ENCODE measurements at places on chromosomes 11 and 22. TPM values are rescaled to one million over a fixed set of nuclear protein-coding genes. Genes with fewer than 3 reads are reported as not detected.

The SYTL2 gene
- polyA plus RNA-seq = 64.1 TPM

The CCDC81 gene
- 1.0 TPM for polyA plus RNA-seq

The GPR152 gene
- not detected for polyA plus RNA-seq

The LRRC75B gene
- polyA plus RNA-seq = 32.6 TPM

The KRTAP5-7 gene
- polyA plus RNA-seq = not detected

The SYT12 gene
- 0.18 TPM for polyA plus RNA-seq

The ARAP1 gene
- 62.5 TPM for polyA plus RNA-seq

The OR5L1 gene
- polyA plus RNA-seq = not detected

The SPCS2 gene
- 301 TPM for polyA plus RNA-seq

DNA sequence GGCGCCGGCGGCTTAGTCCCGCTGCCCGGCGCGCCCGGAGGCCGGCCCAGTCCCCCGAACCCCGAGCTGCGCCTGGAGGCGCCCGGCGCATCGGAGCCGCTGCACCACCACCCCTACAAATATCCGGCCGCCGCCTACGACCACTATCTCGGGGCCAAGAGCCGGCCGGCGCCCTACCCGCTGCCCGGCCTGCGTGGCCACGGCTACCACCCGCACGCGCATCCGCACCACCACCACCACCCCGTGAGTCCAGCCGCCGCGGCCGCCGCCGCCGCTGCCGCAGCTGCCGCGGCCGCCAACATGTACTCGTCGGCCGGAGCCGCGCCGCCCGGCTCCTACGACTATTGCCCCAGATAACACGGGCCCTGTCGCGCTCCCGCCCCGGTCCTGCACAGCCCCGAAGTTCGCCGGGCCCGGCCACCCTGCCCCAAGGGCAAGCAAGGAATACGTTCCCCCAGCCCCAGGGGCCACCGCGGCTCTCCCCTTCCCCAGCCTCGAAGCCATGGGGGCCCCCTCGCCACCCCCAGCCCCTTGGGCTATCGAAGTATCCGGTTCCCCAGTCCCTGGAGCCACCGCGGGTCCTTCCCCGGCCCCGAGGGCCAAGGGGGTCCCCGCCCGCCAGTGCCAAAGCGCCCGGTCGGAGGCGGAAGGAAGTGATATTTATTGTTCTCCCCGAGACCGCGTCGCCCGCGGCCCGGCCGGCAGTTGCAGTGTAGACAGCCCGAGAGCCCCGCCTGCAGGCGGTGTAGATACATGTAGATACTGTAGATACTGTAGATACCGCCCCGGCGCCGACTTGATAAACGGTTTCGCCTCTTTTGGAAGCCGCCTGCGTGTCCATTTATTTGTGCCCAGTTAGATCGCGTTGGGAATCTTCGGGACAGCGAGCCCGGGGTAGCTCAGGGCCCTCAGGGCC lies 6.2 kb downstream of the TBX1 start:
- DNase-seq = no peak

- no peak for DNase-seq
Observed at GRCh38 chr11:33515347-33515746, 185.3 kb downstream of the C11orf91 start.

DNA sequence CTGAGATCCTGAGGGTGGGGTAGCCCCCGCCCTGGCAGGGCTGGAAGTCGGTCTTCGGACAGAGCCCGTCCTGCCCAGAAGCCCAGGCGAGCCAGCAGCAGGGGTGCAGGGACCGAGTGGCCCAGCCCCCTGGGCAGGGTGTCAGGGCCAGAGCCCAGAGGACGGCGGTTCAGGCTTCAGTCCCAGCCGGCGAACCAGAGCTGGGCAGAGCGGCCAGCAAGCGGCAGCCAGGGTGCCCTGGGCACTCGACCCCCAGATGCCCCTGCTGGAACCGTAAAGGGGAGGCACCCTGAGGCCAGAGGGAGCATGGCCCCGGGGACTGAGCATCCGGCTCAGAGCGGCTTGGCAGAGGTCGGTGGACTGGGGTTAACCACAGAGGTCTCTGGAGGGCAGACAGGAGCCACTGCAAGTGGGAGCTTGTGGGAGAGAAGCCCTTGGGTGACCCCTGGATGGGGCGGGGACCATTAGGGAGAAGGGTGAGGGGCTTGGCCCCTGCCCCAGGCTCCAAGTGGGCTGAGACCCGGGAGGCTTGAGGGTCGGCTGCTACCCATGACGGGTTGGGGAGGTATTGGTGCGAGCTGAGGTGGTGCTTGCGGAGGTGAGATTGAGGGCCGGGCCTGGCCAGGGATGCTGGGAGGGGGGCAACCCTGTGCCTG lies 15.9 kb downstream of the LSP1 start:
- DNase-seq = no peak

GRCh38 chr11:33772300-33772699 lies 2.0 kb downstream of the FBXO3 start:
- no peak for DNase-seq

DNA sequence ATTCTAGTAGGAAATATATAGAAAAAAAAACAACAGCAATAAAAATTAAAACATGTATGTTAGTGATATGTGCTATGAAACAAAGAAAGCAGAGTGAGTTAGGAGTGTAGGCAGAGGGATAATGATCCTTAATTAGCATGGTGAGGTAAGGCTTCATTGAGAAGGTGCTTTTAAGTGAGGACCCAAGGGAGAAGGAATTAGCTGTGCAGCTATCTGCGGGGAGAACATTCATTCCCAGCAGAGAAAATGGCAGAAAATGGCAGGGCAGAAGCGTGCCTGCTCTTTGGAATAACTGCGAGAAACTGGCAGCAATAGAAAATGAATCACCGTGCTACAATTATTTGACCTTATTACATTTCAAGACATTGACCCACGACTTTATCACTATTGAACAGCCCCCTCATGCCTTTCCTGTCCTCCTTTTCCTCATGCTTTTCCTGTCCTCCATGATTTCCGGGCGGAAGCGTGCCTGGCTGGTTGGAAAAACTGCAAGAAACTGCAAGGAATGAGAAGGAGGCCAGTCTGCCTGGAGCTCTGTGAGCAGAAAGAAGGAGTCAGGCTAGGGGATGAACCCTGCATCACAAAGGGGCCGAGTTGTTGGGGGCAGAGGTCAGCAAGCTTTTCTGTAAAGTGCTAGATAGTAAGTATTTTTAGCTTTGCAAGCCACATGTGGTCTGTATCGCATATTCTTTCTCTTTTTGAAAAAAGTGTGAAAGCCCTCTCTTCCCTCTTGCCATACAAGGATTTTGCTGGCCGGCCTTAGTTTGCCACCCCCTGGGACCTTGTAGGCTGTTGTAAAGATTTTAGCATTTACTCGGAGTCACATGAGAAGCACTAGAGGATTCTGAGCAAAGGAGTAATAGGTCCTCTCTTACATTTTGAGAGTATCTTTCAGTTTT lies 37.1 kb upstream of the SWAP70 start:
- DNase-seq = no peak

DNA sequence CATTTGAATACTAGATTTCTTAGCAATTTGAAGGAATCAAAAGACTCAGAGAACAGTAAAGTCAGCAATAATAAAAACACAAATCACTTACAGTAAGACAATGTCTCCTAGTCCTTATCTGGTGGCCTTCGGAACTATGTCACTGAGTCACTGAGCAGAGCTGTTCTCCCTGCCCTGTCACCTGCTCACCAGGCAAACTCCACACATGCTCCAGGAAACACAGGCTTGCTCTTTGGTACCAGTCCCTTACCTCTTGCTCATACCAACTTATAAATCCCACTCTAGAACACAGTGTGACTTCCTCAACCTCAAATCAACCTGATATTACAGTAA lies 81.1 kb upstream of the CHRM4 start:
- DNase-seq = no peak

DNA sequence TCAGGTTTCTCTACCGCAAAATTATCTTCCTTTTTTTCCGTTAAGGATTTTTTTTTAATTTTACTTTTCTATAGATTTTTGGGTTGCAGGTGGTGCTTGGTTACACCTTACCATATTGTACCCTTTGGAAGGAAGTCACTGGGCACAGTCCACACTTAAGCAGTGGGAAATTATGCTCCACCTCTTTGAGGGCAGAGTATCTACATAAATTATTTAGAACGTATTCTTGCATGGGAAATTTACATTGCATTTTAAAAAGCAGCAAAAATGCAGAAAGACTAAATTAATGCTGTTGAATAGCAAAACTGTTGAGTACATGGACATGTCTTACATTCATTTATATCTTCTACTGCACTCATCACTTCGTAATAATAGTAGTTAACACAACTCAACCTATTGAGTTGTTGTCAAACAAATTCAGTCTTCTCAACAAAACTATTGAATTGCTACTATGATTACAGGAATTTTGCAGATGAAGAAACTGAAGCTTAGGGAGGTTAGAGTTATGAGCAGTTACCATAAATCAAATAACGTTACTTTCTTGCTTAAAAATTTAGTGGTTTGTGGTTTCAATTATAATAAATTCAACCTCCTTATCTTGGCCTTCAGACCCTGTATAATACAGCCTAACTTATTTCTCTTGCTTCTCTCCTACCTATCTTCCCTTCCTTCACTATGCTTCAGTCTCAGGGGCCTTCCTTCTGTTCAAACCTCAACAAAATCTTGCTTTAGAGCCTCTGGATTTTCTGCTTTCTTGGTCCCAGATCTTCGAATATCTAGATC lies 97.4 kb upstream of the ARHGAP20 start:
- DNase-seq = no peak

GRCh38 chr11:23317816-23318215 lies 457.5 kb upstream of the CCDC179 start:
- no peak for DNase-seq

GRCh38 chr11:14070896-14071295 lies 108.4 kb downstream of the SPON1 start:
- DNase-seq = no peak

GRCh38 chr22:38467438-38467903 lies 425 bp upstream of the KDELR3 start:
- no peak for DNase-seq

DNA sequence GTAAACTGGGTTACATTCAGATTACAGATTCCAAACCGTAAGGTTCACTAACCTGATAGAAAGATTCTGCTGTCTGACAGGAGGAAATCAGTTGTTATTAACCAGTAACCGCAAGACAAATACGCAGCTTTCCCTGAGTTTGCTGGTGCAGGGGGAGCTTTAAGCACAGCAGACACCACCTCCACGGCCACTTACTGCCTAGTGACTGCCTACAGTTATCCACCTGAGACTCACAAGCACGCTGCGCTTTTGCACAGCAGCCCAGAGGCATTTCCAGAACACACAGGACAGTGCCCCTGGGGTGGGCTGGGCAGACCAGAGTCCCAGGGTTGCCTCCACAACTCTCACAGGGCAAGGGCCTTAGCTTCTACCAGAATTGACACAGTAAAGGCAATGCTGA lies 90.9 kb downstream of the CTTN start:
- no peak for DNase-seq

DNA sequence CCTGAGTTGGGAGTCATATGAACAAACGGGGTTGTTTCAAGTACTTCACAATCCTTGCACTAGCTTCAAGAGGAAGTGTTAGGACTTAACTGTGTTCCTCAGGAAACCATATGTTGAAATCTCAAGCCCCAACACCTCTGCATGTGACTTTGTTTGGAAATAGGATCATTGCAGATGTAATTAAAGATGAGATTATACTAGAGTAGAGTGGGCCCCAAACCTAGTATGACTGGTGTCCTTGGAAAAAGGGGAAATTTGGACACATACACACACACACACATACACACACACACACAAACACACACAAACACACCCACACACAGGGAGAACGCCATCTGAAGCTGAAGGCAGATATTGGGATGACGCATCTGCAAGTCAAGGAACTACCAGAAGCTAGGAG lies 6.4 kb upstream of the CEP295 start:
- no peak for DNase-seq

GRCh38 chr11:4919250-4919649 lies at the start of gene OR51G2:
TSS of gene OR51G2 (minus strand) at chr11:4919350. CDS start at chr11:4915663, 3,687 bp downstream.
- no peak for DNase-seq

DNA sequence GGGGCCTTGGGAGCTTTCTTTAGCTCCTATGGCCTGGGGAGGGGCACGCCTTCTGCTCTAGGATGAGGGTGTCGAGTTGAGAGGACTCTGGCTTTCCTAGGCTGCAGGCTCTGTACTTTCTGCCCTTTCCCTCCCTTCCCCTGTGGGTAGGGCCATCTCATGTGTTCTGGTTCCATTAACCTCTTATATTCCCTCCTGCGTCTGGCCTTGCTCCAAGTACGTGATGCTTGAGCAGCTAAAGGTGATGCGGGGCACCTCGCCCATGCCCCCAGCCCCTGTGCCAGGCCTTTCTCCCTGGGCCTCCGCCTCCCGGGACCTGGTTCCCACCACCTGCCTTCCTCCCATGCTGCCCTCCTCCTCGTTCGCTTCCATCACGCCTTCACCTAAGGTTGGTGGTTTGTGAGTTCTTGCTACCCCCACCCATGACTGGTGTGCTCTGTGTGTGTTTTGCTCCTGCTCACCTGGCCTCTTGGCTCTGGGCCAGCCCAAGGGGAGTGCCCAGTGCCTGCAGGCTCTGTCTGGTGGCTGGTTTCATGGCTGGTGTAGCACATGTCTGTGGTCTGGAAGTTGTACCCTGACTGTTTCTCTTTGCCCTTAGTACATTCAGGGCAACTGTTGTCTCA lies 34.1 kb downstream of the PHLDB1 start:
- DNase-seq = no peak

DNA sequence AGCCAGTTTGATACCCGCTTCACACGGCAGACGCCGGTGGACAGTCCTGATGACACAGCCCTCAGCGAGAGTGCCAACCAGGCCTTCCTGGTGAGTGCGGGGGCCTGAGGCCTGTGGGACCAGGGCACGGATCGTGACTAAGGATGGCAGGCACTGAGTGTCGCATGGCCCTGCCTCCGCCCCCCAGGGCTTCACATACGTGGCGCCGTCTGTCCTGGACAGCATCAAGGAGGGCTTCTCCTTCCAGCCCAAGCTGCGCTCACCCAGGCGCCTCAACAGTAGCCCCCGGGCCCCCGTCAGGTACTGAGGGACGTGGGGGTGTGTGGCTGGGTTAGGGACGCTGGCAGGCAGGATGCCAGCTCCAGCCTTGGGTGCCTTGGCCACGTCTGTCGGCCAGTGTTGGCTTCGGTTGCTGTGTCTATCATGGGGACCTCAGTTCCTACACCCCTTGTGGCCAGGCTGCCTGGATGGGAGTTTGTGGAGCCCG lies 3.0 kb downstream of the PTPRCAP start:
- DNase-seq = no peak

GRCh38 chr11:107713009-107713408 lies 1.2 kb upstream of the SLN start:
- DNase-seq = no peak

DNA sequence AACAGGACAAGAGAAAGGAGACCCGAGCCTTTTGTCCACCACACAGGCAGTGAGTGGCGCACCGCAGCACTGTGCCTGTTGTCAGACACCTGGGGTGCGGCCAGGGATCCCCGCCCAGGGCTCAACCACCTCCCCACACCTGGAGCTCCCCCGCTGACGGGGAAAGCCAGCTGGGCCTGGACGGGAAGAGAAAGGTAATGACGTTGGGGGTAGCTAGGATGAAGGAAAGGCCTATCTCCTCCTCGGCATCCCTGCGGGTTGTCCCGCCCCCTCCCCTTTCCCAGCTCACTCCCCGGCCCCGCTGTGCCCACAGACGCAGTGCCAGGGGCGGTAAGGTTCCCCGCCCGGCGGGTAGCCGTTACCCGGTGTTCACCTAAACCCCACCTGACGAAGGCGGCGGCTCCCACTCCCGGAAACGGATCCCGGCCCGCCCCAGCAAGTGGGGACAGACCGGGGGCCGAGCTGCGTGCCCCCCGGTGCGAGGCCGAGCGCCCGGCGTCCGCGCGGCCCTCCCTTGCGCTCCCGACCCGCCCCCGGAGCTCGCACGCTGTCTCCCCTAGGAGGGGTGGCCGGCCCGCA lies 495 bp downstream of the HYOU1 start:
- DNase-seq = no peak

GRCh38 chr11:44960200-44960845 lies 9.6 kb upstream of the TP53I11 start:
- DNase-seq = no peak

GRCh38 chr11:64619811-64620380 lies 28.9 kb downstream of the SLC22A12 start:
- no peak for DNase-seq

GRCh38 chr22:42379966-42380537 lies 52.2 kb downstream of the NFAM1 start:
- no peak for DNase-seq

Measured in right renal pelvis (tissue), 4 donors.